ENCODE measurements at places on chromosomes 13 and 19. TPM values are rescaled to one million over a fixed set of nuclear protein-coding genes. Genes with fewer than 3 reads are reported as not detected.
A peak's percentile ranks its signal among the peaks of the same experiment; 100 is the strongest.

DNA sequence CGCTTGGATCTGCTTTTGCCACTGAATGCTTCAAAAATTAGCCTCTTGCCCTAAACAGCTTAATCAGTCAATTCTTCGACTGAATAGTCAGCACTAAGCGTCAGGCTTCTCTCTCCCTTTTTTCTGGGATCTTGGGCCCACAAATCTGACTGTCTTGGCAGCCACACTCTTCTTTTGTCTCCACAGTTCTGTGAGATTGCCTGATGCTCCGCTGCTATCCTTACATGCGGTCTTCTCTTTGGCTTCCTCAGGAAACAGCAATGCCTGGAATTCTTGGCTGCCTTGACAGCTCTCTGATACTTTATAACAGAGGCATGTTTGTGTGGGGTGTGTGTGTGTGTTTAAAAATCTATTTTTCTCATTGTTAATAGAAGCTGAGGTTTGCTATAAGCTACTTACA lies 32.6 kb downstream of the ERCC5 start:
- H3K4me1 ChIP-seq: peaks cover 20% of the 10 kb centered on the region
- H3K27ac ChIP-seq: peak overlapping the region; percentile 10
- peaks cover 34% of the 10 kb centered on the region for H3K36me3 ChIP-seq
- no peaks in the 10 kb centered on the region for H3K27me3 ChIP-seq
- H3K4me3 ChIP-seq: no peak overlapping the region

DNA sequence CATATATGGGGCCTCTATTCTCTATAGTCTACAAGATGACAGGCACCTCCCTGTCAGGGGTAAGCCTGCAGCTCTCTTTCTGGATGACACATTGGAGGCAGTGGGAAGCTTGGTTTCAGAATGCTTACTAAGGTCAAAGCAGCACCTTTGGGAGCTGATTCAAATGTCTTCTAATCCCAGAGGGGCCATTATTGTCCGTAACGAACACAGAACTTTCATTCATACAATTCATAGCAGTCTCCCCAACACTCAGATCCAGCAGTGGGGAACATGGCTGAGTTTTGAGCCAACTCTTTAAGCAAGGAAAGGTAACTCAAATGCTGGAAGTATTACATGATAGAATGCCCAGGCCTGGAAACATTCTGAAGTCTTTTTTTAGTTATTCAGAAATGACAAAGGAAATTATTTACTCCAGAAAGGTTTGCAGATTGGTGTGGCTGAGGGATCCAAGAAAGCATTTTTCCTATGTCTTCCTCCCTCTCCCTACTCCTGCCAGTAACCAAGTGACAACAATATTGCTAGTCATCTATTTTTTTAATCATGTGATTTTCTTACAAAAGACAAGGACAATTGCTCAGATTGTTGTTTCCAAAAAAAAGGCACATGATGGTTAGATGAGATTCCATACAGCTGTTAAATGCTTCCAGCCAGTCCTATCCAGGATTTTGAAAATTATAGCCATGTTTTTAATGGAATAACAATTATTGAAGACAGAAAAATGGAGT lies 118.7 kb downstream of the FOXO1 start:
- DNase-seq: no peak
- H3K4me3 ChIP-seq: no peak overlapping the region
- H3K4me1 ChIP-seq: peaks cover 17% of the 10 kb centered on the region
- no peak overlapping the region for H3K27ac ChIP-seq

GRCh38 chr13:56528040-56528790 lies 612.5 kb upstream of the PRR20A start:
- H3K27me3 ChIP-seq: no peaks in the 10 kb centered on the region
- H3K4me1 ChIP-seq: no peaks in the 10 kb centered on the region
- no peak overlapping the region for H3K4me3 ChIP-seq
- DNase-seq: no peak
- H3K27ac ChIP-seq: no peak overlapping the region
- H3K36me3 ChIP-seq: no peaks in the 10 kb centered on the region

DNA sequence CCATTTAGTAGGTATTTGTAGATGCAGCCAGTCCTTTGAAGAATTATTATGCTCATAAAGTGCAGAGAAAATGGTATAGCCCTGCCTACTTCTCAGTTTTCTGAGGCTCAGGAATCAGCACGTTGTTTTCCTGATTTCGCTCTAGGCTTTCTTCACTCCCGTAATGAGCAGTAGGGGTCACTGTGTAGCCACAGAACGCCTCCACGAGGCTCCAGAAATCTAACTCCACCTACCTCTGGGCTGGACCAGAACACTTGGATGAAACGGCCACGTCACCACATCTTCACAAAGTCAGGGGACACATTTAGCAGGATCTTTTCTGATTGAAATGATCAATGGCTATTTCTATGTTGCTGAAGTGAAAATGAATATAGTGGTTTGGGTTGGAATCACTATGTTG lies 49.8 kb upstream of the GTF3A start:
- H3K36me3 ChIP-seq: no peaks in the 10 kb centered on the region
- no peak overlapping the region for H3K4me3 ChIP-seq
- H3K27me3 ChIP-seq: peaks cover 59% of the 10 kb centered on the region
- DNase-seq: peak; percentile 30
- H3K4me1 ChIP-seq: no peaks in the 10 kb centered on the region
- no peak overlapping the region for H3K27ac ChIP-seq

- no peak overlapping the region for H3K27ac ChIP-seq
- H3K4me1 ChIP-seq: peaks cover 42% of the 10 kb centered on the region
- H3K4me3 ChIP-seq: no peak overlapping the region
- DNase-seq: no peak
- peaks cover 5% of the 10 kb centered on the region for H3K36me3 ChIP-seq
These were observed 2.0 kb upstream of the GPR18 start for GRCh38 chr13:99260216-99260615.

- DNase-seq: no peak
- peaks cover 29% of the 10 kb centered on the region for H3K36me3 ChIP-seq
- H3K4me3 ChIP-seq: no peak overlapping the region
- H3K27ac ChIP-seq: peak overlapping the region; percentile 61
- H3K4me1 ChIP-seq: peaks cover 83% of the 10 kb centered on the region
- H3K27me3 ChIP-seq: no peaks in the 10 kb centered on the region
These were observed 101.9 kb downstream of the FLT1 start for GRCh38 chr13:28392896-28393505.

DNA sequence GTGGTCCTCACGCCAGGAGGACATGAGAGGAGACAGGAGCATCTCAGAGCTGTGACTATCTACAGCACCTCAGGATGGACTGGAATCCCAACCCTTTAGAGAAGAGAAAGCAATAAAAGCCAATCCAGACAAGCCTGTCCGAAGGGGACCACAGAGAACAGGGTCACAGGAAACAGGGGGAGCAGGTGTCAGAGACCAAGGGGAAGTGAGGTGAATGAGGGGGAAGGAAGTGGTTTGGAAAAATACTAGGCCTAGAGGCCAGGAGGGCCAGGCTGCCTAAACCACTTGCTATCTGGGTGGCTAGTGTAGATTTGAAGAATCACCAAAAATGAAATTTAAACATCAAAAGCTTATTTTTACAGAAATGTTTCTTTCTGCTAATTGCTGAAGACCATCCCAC lies 16.2 kb downstream of the TMTC4 start:
- H3K4me3 ChIP-seq: no peak overlapping the region
- no peaks in the 10 kb centered on the region for H3K27me3 ChIP-seq
- DNase-seq: no peak

GRCh38 chr19:20664901-20665781 lies 3.8 kb upstream of the ZNF626 start:
- peak overlapping the region; percentile 40 for H3K27ac ChIP-seq
- peaks cover 11% of the 10 kb centered on the region for H3K4me1 ChIP-seq

- no peak for DNase-seq
- H3K36me3 ChIP-seq: no peaks in the 10 kb centered on the region
- H3K27me3 ChIP-seq: no peaks in the 10 kb centered on the region
- no peak overlapping the region for H3K27ac ChIP-seq
- H3K4me3 ChIP-seq: no peak overlapping the region
- no peaks in the 10 kb centered on the region for H3K4me1 ChIP-seq
These were observed 242.6 kb downstream of the KCTD12 start for GRCh38 chr13:76643596-76643995.

DNA sequence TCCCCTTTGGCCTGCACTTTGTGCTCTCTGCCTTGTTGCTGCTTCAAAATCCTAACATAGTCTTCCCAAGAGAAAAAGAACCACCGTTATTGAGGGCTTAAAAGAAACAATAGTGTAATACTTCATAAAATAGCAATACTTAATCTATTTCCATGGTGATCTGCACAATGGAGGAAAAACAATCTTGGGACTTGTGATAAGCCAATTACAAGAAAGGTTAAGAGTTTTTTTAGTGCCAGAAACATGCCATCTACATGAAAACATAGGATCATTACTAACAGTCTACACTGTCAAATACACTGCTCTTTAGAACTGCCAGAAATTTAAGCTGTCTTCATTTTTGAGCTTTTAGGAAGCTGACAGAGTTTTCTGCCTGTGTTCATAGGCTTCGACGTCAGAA lies 54.1 kb upstream of the MAB21L1 start:
- peaks cover 14% of the 10 kb centered on the region for H3K4me1 ChIP-seq
- H3K27me3 ChIP-seq: no peaks in the 10 kb centered on the region
- no peak overlapping the region for H3K4me3 ChIP-seq
- H3K36me3 ChIP-seq: no peaks in the 10 kb centered on the region
- no peak for DNase-seq

- peaks cover 4% of the 10 kb centered on the region for H3K4me1 ChIP-seq
- no peak for DNase-seq
- peak overlapping the region; percentile 9 for H3K27ac ChIP-seq
- no peaks in the 10 kb centered on the region for H3K36me3 ChIP-seq
- no peak overlapping the region for H3K4me3 ChIP-seq
These were observed 386.1 kb upstream of the NBEA start for GRCh38 chr13:34555988-34556387.

GRCh38 chr13:99624936-99625540 lies 123.8 kb downstream of the TM9SF2 start:
- no peak overlapping the region for H3K4me3 ChIP-seq
- H3K27ac ChIP-seq: no peak overlapping the region
- H3K27me3 ChIP-seq: no peaks in the 10 kb centered on the region
- no peak for DNase-seq

GRCh38 chr19:42048992-42049391 lies 21.0 kb downstream of the GRIK5 start:
- H3K27ac ChIP-seq: no peak overlapping the region
- peaks cover 15% of the 10 kb centered on the region for H3K4me1 ChIP-seq
- H3K4me3 ChIP-seq: no peak overlapping the region
- no peaks in the 10 kb centered on the region for H3K36me3 ChIP-seq
- peaks cover 3% of the 10 kb centered on the region for H3K27me3 ChIP-seq
- DNase-seq: no peak

- H3K36me3 ChIP-seq: no peaks in the 10 kb centered on the region
- no peak overlapping the region for H3K4me3 ChIP-seq
- peaks cover 31% of the 10 kb centered on the region for H3K4me1 ChIP-seq
- no peak overlapping the region for H3K27ac ChIP-seq
- peaks cover 95% of the 10 kb centered on the region for H3K27me3 ChIP-seq
- no peak for DNase-seq
These were observed 1.1 kb downstream of the SOX1 start for GRCh38 chr13:112067871-112068539.

GRCh38 chr13:74217811-74218210 lies 83.6 kb upstream of the KLF12 start:
- no peaks in the 10 kb centered on the region for H3K4me1 ChIP-seq
- H3K27ac ChIP-seq: no peak overlapping the region
- no peak for DNase-seq
- H3K36me3 ChIP-seq: no peaks in the 10 kb centered on the region

DNA sequence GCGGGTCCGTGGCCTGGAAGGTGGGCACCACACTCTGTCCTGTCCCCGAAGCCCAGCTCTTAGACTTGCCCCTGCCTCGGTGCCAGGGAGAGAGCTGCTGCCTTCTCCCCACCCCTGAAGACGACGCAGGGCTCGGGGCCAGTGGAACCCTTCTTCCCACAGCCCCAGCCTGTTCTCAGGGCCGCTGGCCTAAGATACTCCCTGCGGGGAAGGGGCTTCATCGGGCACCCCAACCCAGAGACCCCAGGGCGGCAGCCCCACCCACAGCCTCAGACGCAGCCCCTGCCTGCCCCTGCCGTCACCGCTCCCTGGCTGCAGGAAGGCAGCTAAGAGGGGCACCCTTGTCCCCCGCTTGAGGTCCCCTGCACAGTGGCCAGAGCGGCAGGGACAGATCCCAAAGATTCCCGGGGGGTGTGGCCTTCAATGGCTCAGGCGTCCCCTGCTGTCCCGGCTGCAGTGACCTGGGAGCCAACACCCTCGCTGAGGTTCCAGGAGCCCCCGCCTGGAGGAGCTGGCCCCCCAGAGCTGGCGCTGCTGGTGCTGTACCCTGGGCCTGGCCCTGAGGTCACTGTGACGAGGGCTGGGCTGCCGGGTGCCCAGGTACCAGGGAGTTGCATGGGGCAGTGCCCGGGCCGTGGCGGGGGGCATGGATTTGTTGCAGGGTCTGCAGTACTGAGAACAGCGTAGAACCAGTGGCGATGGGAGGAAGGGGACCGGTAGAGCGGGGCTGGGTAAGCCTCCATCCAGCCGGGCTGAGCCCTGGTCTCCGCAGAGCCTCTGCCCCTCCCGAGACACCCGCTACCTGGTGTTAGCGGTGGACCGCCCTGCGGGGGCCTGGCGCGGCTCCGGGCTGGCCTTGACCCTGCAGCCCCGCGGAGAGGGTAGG lies 1.0 kb downstream of the AMH start:
- peaks cover 62% of the 10 kb centered on the region for H3K27me3 ChIP-seq
- no peak overlapping the region for H3K4me3 ChIP-seq
- peaks cover 61% of the 10 kb centered on the region for H3K4me1 ChIP-seq
- no peak overlapping the region for H3K27ac ChIP-seq
- H3K36me3 ChIP-seq: peaks cover 31% of the 10 kb centered on the region
- no peak for DNase-seq

- no peak overlapping the region for H3K4me3 ChIP-seq
- peaks cover 4% of the 10 kb centered on the region for H3K27me3 ChIP-seq
- H3K36me3 ChIP-seq: no peaks in the 10 kb centered on the region
- H3K4me1 ChIP-seq: peaks cover 4% of the 10 kb centered on the region
- no peak for DNase-seq
These were observed 90.0 kb downstream of the RNASEH2B start for GRCh38 chr13:50999641-51000040.

GRCh38 chr19:33343859-33344572 lies 29.5 kb upstream of the CEBPG start:
- no peak overlapping the region for H3K4me3 ChIP-seq
- DNase-seq: no peak
- peaks cover 75% of the 10 kb centered on the region for H3K27me3 ChIP-seq
- H3K27ac ChIP-seq: no peak overlapping the region
- H3K36me3 ChIP-seq: no peaks in the 10 kb centered on the region

GRCh38 chr19:29685326-29685725 lies 20.1 kb downstream of the PLEKHF1 start:
- H3K4me1 ChIP-seq: peaks cover 31% of the 10 kb centered on the region
- DNase-seq: no peak
- no peak overlapping the region for H3K4me3 ChIP-seq
- peak overlapping the region; percentile 33 for H3K27ac ChIP-seq
- H3K27me3 ChIP-seq: no peaks in the 10 kb centered on the region

COX7A1 gene
- total RNA-seq: 2,839 TPM

KLK12 gene
- not detected for total RNA-seq

KIR2DL3 gene
- not detected for total RNA-seq

OR4F17 gene
- not detected for total RNA-seq

LYL1 gene
- total RNA-seq: 6.3 TPM

N4BP2L1 gene
- total RNA-seq: 4.6 TPM

INAFM1 gene
- 12.2 TPM for total RNA-seq

HPN gene
- 3.4 TPM for total RNA-seq

TEX26 gene
- total RNA-seq: not detected

All from left ventricle myocardium inferior (tissue), 1 donor.